ENCODE measurements at places on chromosomes 13 and 19.

- DNase-seq, result no peak
Observed at GRCh38 chr19:47508721-47509120, 6.1 kb downstream of the NAPA start.

- no peak for DNase-seq
Observed at GRCh38 chr19:32091241-32091640, 254.2 kb upstream of the ZNF507 start.

GRCh38 chr19:1768248-1768647, 14.9 kb downstream of the ONECUT3 start:
- DNase-seq, result peak; percentile 30

GRCh38 chr13:36819739-36820090, 693 bp downstream of the RFXAP start:
- DNase-seq, result peak; percentile 52

- DNase-seq, result no peak
Observed at GRCh38 chr13:27276188-27276587, 5.6 kb downstream of the RASL11A start.

DNA sequence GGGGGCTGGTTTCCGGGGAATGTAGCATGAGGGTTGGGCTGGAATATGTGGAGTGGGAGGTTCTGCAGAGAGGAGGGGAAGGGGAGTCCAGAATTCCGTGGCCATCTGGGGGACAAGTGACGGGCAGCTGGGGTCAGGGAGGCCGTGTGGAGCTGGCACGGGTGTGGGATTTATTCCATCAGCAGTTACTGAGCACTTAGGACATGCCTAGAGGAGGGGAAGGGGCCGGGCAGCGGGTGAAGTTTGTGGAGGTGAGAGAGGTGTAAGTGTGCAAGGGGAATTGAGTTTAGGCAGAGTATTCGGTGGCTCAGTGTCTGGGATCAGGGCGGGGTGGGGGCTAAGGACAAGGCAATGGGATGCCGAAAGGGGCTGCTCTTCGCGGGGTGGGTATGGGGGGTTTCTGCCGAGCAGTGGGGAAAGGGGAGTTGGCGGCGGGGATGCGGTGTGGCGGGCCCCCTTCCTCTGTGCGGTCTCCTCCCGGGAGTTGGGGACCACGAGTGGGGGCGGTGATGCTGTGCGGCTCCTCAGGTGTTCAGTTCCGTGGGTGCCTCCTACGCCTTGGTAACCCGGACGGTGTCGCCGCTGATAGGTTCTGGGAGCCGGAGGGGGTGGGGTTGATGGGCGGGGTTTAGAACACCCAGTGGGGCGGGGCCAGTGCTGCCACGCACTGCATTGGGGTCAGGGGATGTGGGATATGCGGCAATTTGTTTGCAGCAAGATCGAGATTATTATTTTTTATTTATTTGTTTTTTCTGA, 5.4 kb downstream of the CCDC61 start:
- DNase-seq, result no peak

DNA sequence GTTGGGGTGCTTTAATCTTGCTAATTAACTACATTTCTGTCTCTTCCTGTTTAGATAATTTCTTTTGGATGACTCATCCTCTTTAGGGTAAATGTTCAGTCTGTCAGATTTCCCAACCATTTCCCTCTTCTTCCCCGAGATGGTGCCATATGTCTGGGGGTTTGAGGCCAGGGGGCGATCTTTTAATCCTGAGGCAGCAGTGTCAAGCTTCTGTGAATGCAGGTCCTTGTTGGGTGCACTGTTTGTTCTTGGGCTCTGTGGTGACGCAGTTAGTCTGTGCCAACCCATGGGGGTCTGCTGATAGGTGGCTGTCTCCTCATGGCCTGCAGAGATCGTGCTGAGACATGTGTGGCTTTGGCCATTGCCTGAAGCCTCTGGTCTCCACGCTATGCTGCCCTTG, 420.4 kb downstream of the NDFIP2 start:
- DNase-seq, result peak; percentile 43

DNA sequence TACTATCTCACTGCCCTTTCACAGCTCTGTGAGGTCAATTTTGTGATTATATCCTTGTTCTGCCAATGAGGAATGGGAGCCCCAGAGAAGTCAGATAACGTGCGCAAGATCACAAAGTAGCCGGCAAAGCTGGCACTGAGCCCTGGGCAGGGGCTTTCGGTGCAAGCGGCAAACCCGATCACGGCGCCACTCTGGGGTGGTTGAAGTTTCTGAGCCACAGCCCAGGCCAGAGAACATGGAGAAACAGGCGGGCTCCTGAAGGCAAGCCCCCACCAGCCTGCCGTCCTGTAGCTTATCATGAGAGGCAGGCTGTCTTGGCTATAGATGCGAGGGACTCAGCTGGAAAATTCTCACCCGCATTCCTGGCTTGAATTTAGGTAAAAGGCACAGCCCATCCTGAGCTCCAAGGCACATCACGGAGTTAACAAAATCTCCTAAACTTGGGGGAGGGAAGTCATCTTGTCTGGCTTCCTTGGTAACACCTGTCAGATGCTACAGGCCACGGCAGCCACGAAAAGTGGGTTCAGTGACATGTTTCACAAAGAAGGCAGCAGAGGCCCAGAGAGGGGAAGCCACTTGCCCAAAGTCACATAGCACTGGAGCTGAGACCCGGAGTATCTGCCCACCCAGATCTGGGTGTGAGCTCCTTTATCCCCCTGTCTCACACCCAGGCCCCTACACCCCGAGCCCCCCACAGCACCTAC, 12.5 kb downstream of the TNNT1 start:
- no peak for DNase-seq

GRCh38 chr13:21594715-21595545, 9.0 kb downstream of the MICU2 start:
- no peak for DNase-seq

- DNase-seq, result no peak
Observed at GRCh38 chr13:32383836-32384618, 43.9 kb downstream of the N4BP2L1 start.

- DNase-seq, result peak; percentile 64
Observed at GRCh38 chr19:29666578-29667386, 1.5 kb downstream of the PLEKHF1 start.
